Activated CD4-positive, alpha-beta T cell treated with anti-CD3 and anti-CD28 coated beads, Interleukin-2, Interleukin-6, amounts not matched to agents 100 ng/mL and 50 ng/mL, durations not matched to agents 16 hours and 8 hours (primary cell): ENCODE measurements at places on chromosomes 6 and 20.

DNA sequence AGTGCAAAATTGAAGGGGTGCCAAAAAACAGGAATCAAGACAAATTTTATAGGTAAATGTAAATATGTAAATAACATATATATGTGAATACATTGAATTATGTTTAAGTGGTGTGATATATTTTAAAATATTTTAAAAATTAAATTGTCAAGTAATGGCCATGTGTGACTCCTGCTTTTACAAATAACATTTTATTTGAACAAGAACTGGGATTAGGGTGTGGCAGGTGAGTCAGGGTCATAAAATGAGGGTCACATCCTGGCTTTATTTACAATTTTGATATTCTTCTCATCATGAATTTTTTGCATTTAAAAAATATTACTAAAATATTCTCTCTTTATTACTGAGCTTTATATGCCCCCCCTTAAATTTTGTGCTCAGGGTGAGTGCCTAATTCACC, 601.1 kb upstream of the MAN1A1 start:
- DNase-seq = no peak

- peak; percentile 42 for DNase-seq
These were observed 44.2 kb upstream of the CCR6 start for GRCh38 chr6:167078745-167079144.

GRCh38 chr6:3882866-3883265, 33.7 kb downstream of the FAM50B start:
- DNase-seq = no peak

DNA sequence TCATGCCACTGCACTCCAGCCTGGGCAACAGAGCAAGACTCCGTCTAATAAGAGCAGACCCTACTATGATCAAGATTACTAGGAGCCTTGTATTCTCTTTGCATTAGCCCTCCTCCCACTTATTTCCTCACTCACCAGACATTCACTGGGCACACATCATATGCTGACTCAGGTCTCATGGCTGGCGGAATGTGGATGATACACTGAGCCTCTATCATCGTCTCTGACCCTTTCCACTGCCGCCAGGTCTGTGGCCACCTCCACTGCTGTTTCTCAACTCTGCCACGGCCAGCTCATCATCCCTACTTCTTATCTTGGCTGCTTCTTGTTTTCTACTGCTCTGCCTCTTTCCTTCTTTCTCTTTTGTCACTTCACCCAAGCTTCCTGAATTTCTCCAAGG, 161.0 kb downstream of the BACH2 start:
- DNase-seq = no peak

GRCh38 chr6:169782966-169783365, 31.5 kb downstream of the ERMARD start:
- DNase-seq = no peak

- no peak for DNase-seq
These were observed 12.8 kb upstream of the SGK2 start for GRCh38 chr20:43545837-43546578.

DNA sequence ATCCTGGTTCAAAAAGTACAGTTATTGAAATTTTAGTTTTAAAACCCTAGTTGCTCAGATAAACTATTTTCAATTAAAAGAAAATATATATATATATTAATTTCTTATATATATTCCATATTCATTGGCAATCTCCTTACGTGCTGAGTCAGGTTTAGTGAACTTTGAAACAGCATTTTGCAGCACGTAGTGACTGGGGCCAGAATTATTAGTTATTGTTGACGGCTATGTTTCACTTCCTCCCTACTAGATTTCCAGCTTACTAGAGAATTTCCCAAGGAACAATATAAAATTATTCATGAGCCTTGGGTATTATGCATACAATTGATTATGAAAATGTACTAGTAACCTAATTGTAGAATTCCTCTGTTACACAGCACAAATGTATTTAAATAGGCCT, 150.3 kb downstream of the KLHL32 start:
- no peak for DNase-seq

DNA sequence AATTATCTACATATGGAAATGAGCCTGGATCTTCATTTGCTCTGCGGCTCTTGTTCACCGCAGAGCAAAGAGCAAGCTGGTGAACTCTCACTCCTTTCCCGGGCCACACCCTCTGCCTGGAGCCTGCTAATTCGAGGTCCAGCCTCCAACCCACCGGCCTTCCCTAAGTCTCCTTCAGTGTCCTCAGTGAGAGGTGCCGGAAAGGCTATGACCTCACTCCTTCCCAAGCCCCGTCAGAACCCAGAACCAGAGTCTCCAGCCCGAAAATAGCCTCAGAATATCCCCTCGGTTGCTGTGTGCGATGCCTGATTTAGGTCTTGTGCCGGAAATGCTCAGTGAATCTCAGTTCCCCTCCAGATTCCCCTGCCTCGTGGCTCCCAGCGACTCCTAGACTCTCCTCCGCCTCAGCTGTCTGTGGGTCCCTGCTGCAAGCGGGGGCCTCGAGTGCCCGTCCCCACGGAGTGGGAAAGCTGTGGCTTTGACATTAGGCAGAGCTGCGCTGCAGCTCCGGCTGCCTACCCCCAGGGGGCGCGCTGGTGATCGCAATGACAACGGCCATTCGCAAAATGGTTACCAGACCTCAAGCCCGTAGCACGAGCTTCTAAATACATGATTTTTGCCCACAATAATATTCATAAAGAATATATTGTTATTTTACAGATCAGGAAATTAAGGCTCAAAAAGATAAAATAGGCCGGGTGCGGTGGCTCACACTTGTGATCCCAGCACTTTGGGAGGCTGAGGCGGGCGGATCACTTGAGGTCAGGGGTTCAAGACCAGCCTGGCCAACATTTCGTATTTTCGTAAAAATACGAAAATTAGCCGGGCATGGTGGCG, 4.1 kb upstream of the BNIP5 start:
- DNase-seq = peak; percentile 79

GRCh38 chr6:157952861-157953351, 28.8 kb upstream of the SYNJ2 start:
- DNase-seq = no peak

GRCh38 chr6:138383776-138384175, 6.1 kb downstream of the SMIM28 start:
- DNase-seq = no peak

- no peak for DNase-seq
These were observed 102.5 kb downstream of the PRL start for GRCh38 chr6:22194188-22194921.

DNA sequence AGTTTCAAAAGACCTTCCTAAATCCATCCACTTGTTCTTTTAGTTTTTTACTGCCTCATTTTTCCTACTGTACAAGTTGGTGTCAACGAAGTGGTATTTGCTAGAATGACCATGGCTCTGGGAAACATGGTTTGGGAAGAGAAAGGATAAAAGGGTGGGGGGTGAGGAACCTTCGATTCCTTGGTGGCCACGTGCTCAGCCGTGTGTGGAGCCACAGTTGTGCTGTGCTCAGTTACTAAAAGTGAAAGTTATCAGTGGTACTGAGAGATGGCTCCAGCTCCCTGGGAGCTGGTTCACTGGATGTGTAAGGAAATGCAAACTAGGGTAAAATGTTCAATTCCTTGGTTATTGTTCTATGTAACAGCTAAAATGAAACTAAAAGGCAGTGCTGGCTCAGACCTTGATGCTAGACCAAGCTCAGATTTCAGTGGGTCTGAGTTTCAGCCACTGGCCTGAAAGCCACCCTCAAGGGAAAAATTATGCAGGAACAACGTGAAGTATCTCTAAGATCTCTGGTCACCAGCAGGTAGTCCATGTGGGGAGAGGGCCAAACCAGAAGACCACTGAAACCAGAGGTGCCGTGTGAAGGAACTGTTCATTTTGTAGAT, 7.4 kb upstream of the SLC22A2 start:
- no peak for DNase-seq

GRCh38 chr6:111555036-111555435, 50.6 kb downstream of the TRAF3IP2 start:
- DNase-seq = no peak

GRCh38 chr6:8439601-8440268, 4.4 kb upstream of the SLC35B3 start:
- no peak for DNase-seq

GRCh38 chr6:109526905-109527628, 44.0 kb upstream of the ZBTB24 start:
- peak; percentile 66 for DNase-seq

DNA sequence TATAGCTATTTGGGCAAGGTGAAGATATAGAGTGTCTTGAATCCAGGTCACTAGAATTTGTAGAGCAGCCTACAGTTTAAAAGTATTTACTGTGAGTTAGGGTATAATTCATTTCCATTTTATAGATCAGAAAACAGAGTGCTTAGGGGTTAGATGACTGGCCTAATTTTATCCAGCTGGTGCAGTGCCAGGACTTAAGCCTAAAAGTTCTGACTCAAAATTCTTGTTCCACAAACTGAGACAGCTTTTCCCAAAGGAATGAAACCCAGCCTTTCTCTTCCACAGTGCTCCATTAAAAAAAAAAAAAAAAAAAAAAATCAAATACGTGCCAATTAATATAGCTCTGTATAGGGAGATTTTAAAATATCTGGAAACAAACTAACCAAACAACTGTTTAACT, 441.0 kb upstream of the MARCKS start:
- no peak for DNase-seq

GRCh38 chr6:32867022-32867477, 13.1 kb downstream of the PSMB9 start:
- DNase-seq = no peak

DNA sequence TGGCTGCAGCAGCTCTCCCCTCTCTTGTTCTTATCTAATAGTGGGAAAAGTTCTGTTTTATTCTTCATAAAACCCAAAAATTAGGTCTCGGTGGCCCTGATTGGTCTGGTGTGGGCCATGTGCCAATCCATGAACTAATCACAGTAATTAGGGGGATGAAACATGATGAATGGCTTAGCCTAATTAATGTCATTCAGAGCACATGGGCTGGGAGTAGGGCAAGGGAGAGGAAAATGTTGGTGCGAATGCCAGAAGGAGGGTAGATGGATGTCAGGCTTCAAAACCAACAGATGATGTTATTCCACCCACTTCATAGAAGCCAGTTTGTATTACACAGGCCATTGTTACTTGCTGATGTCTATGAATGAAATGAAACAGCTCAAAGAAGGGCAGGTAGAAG, 46.5 kb downstream of the PLEKHG1 start:
- DNase-seq = no peak

DNA sequence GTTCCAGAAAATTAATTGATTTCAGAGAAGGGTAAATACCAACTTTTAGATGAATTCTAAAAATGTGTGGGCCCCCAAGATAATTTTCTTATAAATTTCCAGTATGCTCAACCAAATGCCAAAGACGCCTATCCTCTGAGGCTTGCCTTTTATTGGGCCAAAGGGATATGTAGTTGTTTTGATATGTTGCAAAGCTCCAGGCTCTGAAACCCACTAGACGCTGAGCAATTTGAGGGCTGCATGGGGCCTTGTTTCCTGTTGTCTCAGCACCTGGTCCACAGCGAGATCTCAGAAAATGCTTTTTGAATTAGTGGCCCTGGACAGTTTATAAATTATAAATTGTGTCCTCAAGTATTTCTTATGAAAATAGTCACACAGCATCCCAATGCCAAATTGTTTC, 397.2 kb downstream of the SAMD5 start:
- no peak for DNase-seq

DNA sequence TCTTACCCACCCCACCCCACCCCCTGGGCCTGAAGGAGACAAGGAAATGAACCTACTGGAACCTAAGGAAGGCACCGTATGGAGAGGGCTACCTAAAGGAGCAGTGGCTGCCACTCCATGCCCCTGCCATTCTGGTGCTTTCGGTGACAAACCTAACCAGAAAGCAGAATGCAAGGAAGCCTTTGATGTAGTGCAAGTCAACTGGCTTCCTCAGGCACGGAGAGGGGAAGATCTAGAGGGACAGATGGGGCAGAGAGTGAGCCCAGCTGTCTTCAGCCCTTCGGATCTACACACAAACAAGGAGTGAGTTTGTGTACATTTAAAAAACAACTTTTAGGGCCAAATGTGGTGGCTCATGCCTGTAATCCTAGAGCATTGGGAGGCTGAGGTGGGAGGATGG, 39.5 kb downstream of the PPP1R16B start:
- peak; percentile 36 for DNase-seq

GRCh38 chr20:53748176-53748575, 154.5 kb upstream of the ZNF217 start:
- no peak for DNase-seq

- DNase-seq = peak; percentile 11
These were observed 28.8 kb upstream of the GGTLC1 start for GRCh38 chr20:24017458-24017755.

- no peak for DNase-seq
These were observed 7.0 kb downstream of the IL22RA2 start for GRCh38 chr6:137166247-137167098.

GRCh38 chr6:34331371-34332050, 61.0 kb downstream of the NUDT3 start:
- no peak for DNase-seq

GRCh38 chr6:10033223-10033829, 381.5 kb downstream of the TFAP2A start:
- DNase-seq = no peak

DNA sequence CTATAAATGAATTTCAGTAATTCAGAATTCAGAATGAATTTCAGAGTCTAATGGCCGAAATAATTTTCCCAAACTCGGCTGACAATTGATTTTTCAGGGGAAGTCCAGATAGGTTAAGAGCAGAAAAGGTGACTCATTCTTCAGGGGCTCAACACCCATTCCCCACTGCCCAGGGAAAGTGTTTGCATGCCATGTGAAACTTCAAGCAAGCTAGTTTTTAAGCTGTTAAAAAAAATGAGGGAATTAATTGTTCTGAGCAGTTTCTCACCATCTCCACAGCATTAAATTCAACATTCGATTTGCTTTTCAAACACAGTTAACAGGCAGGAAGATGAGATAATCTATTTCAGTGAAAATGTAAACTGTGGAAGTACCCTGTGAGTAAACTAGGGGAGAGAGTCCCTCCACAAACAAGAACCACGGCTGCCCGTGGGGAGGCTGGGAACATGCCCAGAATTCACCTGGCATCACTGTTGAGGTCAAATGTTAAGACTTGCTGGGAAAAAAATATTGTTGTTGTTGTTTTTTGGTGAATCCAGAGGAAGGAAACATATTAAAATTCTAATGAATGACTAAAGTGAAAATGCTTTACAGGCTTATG, 650.8 kb upstream of the AGPAT4 start:
- no peak for DNase-seq

DNA sequence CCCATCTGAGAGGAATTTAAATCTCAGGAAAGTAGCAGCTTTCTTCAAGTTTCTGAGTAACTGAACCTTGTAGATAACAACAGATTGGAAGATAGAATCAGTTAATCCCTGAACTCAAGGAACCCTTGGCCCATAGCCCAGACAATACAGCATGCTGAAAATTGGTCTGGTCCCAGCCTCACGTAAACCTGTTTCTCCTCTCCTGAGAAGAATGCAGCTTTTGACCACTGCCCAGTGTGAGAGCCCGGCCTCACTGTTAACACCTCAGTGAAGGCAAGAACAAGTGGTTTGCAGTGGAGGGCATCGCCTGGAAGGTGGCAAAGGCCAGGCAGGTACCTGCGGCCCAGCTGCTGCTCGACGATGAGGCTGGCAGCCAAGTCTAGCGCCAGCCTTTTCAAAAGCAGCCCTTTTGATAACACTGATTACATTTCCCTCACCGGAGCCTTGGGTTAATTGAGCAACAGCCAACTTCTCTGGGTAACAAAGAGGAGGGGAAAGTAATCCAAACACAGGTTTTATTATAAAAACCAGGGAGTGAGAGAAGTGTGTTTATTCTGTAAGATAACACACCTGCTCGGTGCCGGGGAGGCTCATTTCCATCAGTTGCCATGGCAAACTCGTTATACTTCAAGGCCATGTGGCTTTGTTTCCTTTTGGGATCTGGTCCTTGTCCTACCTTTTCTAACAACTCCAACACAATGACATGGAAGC, 54.0 kb downstream of the TRAF3IP2 start:
- DNase-seq = no peak

- no peak for DNase-seq
These were observed 16.3 kb downstream of the LAMA5 start for GRCh38 chr20:62350629-62351422.
